M059J (cell line): ENCODE measurements at places on chromosomes 4 and X.
A peak's percentile ranks its signal among the peaks of the same experiment; 100 is the strongest.

DNA sequence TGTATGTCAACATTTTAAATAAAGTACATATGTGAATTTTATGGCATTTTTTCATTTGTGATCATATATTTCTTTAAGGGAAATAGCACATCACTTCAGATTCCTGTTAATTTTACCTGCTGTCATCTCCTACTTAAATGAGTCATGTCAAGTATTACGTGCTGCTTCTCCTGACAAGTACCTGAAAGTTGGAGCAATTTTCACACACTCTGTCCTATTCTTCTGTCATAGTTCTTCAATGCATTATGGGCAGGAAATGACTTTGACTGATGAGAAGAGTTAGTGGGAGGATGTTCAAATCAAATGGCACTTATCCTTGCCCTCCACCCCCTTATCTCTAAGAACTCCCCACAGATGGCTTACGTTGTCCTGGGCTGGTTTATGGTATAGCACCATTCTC is 64.2 kb upstream of the SYTL5 start:
- no peak for DNase-seq

DNA sequence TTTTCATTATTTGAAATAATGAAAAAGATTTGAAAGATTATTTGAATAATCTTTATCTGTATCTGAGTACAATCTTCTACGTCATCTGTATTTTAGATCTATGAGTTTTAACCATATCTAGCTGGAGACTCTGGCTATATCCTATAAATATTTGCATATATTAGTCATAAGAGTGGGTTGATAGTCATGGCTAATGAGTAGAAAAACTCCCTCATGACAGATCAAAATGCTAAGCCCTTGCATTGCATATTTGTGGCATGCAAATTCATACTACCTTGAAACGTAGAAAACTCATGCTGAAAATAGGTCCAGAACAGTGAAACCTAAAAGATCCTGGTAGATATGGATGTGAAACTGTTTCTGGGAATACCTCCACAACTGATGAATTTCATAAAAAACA is 291.3 kb downstream of the GALNTL6 start:
- DNase-seq, result peak; percentile 1

DNA sequence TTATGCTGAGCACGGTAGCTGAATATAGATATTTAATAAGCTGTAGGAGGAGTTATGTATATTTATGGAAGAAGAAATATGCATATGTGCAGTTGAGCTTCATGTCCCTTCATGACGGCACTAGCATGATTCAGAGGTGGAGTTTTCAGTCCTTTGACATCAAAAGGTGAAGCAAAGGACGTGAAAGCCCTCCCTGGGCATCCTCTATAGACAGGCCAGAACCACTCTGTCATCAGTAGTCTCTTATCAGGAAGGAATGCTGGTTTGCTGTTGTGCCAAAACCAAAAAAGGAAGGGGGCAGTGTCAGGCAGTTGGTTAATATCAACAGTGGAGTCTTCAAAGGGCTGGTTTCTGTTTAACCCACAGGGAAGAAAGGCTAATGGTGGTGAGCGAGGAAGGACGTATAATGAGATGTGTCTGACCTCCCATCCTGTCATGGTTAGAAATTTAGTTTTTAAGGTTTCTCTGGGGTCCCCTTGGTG is 23.5 kb upstream of the IL2 start:
- peak; percentile 81 for DNase-seq

DNA sequence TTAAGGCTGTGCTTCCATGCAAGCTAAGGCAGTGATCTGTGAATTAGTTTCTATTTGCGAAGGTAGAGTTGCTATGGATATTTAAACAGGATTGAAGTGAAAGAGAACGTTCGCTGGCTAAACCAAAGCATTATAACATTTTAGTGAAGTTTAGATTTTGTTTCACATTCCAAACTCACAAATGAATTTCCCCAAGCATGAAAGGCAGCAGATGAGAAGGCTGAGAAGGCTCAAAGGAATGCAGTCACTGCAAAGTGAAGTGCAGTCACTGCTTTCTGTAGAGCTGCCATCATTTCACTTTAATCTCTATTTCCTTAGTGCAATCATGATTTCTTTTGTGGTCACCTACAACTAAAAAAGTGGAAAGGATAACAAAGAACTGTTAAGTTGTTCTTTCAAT is 334.7 kb upstream of the NR3C2 start:
- DNase-seq, result peak; percentile 67

DNA sequence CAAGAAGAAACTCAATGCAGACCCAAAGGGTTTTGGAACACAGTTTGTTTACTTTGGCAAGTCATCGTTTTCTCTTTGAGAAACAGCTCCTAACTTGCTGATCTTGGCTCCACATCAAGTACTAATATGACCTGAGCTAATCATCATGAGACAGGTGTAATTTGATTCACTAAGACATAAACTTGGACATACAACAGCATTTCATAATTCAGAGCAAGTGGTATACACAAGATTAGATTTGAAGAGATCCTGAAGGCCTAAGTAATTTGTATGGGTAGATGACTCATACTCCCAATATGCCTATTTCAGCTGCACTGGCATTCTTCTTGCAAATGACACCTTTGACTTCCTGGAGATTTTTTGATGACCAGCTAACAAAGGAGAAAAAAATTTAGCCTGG is 1521.7 kb downstream of the RPA4 start:
- peak; percentile 59 for DNase-seq

GRCh38 chrX:47576021-47576898 is 6.0 kb upstream of the TIMP1 start:
- DNase-seq, result no peak

- no peak for DNase-seq
Measured at GRCh38 chr4:128488055-128488705, 200.6 kb upstream of the PGRMC2 start.

GRCh38 chr4:95594013-95594412 is 45.2 kb upstream of the UNC5C start:
- no peak for DNase-seq

GRCh38 chrX:9147726-9148125 is 113.8 kb upstream of the FAM9B start:
- no peak for DNase-seq

- no peak for DNase-seq
Measured at GRCh38 chrX:19660604-19661255, 145.4 kb upstream of the MAP3K15 start.

- no peak for DNase-seq
Measured at GRCh38 chrX:31091819-31092218, 20.0 kb upstream of the FTHL17 start.

DNA sequence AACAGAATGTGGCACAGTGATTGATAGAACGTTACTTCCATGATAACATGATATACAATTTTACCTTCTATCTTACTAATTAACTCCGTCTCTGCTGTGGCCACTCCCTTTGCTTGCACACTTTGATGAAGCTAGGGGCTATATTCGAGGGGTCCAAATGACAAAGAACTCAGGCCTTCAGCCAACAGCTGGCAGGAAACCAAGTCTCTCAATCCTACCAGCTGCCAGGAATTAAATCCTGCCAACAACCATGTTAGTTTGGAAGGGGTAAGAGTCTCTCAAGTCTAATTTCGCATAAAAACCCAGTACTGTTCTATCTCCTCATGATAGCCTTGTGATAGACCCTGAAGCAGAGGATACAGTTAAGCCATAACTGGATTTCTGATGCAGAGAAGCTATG is 1122.9 kb upstream of the PCDH10 start:
- DNase-seq, result no peak

DNA sequence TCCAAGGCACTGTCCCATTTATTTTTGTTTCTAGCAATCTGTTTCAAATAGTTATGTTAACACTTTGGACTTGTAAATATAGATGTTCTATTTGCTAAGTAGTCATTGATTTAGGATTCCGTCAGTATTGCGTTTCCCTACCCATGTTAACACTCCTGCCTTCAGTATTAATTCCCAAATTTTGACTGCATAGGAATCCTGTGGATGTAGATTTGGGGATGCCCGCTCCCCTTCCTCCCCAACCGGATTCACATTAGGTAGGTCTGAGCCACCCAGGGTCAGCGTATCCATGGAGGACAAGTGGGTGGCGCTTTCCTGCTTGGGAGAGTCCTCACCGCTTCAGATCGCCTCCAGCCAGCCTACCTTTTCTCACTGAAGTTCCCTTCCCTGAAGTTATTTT is 1.1 kb upstream of the SORBS2 start:
- no peak for DNase-seq

DNA sequence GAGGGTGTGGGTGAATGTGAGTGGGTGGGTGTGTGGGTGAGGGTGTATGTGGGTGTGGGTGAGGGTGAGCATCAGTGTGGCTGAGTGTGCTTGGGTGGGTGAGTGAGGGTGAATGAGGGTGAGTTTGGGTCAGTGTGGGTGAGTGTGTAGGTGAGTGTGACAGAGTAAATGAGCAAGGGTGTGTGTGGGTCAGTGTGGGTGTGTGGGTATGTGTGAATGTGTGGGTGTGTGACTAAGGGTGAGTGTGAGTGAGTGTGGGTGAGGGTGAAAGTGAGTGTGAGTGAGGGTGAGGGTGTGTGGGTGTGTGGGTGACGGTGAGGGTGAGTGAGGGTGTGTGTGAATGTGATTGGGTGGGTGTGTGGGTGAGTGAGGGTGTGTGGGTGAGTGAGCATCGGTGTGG is 1676.7 kb upstream of the TENM3 start:
- DNase-seq, result no peak

- DNase-seq, result no peak
Measured at GRCh38 chrX:69524781-69525363, 20.7 kb downstream of the NALF2 start.

DNA sequence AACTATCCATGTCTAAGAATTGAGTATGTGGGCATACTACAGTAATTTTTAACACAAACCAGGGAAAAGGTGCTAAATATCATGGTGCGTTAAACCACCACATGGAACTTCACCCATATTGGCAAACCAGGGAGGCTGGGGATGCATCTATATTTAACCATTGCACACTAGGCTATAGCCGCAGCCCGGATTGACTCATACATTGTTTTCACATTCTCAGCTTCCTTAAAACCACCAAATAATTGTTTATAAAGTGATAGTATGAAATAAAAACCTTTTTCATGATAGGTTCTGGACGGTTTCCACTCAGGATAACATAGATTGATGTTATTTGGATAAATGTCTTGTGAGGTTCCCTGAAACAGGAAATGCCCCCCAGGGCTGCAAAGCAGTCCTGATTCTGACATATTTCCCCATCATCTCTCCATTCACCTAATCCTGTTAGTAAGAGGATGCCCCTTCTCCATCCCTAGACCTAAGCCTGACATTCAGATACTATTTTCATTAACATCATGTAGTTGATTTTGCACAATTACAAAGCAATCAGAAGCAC is 7.9 kb downstream of the COL25A1 start:
- peak; percentile 22 for DNase-seq

DNA sequence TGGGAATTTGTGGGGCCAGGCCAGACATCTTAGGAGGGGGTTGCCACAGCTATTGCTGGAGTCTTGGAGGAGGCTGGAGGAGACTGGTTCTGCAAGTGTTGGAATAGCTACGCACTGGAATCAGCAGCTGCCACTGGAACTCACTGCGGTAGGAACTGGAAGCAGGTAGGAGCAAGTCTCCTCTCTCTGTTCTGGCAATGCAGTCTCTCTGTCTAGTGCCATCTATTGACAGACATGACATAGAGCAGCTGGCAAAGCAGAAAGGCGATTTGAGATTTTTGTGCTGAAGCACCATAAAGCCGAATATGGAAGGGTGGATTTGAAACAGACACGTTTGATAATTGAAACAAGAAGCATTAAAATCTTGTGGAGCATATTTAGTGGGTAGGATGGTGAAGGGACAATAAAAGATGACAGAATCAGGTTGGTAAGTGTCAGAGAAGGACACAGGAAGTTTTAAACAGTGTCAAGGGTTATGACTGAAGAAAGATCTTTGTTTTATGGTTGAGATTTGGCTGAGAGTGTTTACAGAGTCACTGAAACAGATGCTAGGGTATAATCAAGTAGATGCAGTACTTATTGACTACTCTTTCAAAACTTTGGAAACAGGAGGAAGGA is 23.5 kb upstream of the SYNPO2 start:
- DNase-seq, result peak; percentile 62

- no peak for DNase-seq
Measured at GRCh38 chrX:47502316-47503125, 19.5 kb upstream of the ZNF41 start.

DNA sequence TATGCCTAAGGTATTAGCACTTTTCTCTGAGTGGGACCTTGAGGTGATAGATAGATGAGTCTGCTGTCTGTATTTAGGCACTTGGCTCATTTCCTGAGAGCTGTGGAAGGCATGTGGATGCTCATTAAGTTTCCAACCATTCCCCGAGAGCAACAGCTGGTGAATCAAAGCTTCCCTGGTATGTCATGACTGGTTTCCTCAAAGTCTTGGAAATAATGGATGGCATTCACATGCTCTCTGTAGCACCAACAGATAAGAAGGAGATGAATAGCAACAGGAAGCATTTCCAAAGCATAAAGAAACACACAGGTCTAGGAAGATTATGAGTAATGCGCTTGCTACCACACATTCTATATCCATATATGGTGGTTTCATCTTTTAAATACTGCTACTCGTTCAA is 118.3 kb upstream of the ETNPPL start:
- DNase-seq, result peak; percentile 42

DNA sequence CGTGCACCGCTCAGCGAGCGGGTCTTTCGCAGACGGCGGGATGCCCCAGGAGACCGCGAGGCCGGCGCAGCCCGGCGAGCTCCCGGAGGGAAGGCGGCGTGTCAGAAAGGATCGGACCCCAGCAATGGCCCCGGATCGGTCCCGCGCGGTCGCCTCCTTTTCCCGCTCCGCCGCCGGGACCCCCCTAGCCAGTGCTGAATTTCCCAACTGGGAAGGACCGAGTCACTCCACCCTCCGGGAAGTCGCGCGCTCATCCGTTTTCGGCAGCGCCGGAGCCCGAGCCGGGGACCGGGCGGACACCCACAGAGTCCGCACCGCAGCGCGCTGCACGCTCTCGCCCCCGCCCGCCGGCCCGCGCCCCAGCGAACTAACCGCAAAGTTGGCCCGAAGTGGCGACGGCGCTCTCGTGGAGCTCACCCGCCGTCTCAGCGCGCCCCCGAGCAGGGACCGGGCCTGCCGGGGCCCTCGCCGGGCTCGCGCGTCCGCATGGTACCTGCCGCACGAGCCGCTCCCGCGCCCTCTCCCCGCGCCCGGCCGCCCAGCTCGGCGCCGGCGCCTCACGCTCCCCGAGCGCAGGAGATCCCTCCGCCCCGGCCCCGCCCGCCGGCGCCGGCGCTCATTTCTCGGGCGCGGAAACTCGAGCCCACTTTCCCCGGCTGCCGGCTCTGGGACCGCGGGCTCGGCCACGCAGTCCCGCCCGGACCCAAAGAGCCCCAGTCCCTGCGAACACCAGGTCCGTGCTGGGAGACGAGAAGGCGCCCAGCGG is at the start of gene FAT1:
FAT1 (minus strand) TSS at position 565 of the 766 bp plus-strand sequence. CDS start 14,029 bp downstream, outside the sequence.
- DNase-seq, result peak; percentile 61

GRCh38 chrX:38939067-38939466 is 137.8 kb downstream of the MID1IP1 start:
- no peak for DNase-seq

GRCh38 chr4:663438-664428 is 10.3 kb downstream of the ATP5ME start:
- DNase-seq, result no peak

GRCh38 chr4:157075811-157076577 is at the start of gene GLRB:
Gene GLRB, plus strand, starts transcription at chr4:157076150. Its CDS starts 1,875 bp downstream, at chr4:157078025.
- DNase-seq, result peak; percentile 34

GRCh38 chr4:119559044-119559647 is 69.5 kb downstream of the PDE5A start:
- DNase-seq, result peak; percentile 52
